ENCODE measurements at places on chromosomes 3 and 15. TPM values are rescaled to one million over a fixed set of nuclear protein-coding genes. Genes with fewer than 3 reads are reported as not detected.

CRYGS gene
- total RNA-seq, result 3.8 TPM

LRRK1 gene
- total RNA-seq, result 22.1 TPM

PSTPIP1 gene
- total RNA-seq, result not detected

LINGO1 gene
- total RNA-seq, result 0.32 TPM

DNA sequence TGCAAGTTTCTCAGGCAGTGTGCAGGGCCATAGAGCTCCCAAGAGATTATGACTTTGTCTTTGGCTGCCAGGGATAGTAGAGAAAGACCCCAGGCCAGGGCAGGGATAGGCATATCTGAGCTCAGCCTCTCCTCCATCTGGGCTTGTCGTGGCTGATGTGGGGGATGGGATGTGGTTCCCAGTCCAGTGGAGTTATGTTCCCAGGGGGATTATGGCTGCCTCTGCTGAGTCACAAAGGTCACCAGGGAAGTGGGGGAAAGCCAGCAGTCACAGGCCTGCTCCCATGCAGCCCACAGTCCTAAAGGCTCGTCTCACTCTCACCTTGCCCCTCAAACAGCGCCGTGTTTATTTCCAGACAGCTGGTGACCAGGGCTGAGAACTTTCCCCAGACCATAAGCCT, 354.9 kb downstream of the SI start:
- DNase-seq, result no peak
- no peaks in the 10 kb centered on the region for H3K27me3 ChIP-seq
- no peaks in the 10 kb centered on the region for H3K36me3 ChIP-seq
- H3K27ac ChIP-seq, result no peak overlapping the region

- no peak overlapping the region for H3K4me3 ChIP-seq
- no peaks in the 10 kb centered on the region for H3K36me3 ChIP-seq
- no peak for DNase-seq
- no peaks in the 10 kb centered on the region for H3K4me1 ChIP-seq
- no peak overlapping the region for H3K27ac ChIP-seq
Observed at GRCh38 chr3:151321526-151321925, 4.9 kb upstream of the GPR87 start.

DNA sequence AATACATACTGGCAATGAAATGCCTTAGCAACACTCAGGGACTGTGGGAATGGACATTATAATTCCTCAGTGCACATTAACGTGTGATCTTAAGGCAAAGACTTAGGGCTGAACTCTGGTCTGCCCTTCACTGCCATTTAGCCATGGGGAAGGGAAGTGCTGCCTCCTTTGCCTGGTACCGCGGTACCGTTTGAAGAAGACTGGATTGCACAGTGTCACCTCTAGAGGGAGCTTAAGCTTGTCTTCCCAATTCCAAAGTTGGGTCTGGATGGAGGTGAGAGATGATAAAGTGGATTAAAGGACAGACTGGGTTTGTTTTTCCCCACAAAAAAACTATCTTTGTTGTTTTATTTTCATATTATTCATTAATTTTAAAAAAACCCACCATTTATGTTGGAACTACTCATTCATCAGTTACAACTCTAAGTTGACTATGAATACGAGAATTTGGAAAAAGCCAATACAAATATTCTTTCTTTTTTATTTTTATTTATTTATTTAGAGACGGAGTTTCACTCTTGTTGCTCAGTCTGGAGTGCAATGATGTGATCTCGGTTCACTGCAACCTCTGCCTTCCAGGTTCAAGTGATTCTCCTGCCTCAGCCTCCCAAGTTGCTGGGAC, 60.0 kb upstream of the SYN2 start:
- no peak overlapping the region for H3K27ac ChIP-seq
- no peaks in the 10 kb centered on the region for H3K4me1 ChIP-seq
- peak; percentile 42 for DNase-seq
- no peaks in the 10 kb centered on the region for H3K36me3 ChIP-seq
- no peaks in the 10 kb centered on the region for H3K27me3 ChIP-seq
- no peak overlapping the region for H3K4me3 ChIP-seq

- H3K27me3 ChIP-seq, result no peaks in the 10 kb centered on the region
- no peak for DNase-seq
- peak overlapping the region; percentile 36 for H3K27ac ChIP-seq
- H3K36me3 ChIP-seq, result no peaks in the 10 kb centered on the region
Observed at GRCh38 chr3:172466553-172467130, 18.4 kb upstream of the GHSR start.

DNA sequence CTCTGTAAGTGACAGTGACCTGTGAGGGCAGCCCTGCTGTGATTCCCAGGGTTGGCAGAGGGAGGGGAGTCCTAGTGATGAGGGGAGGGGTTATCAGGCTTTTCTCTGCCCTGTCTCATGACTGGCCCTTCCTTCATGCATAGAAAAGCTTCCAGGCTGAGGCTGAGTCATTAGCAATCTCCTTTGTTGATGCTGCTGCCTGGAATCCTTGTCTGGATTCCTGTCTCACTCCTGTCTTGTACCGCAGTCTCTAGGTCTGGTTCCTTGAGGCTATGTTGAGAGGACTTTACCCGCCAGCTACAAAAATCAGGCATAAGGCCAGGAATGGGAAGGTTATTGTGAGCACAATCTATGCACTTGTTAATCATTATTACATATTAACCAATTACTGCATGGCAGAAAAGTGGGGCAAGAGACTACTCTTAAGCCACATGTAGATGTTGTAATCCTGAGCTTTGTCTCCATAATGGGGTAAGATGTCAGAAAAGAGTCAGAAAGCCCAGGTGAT, 7.2 kb downstream of the KLHL6 start:
- H3K36me3 ChIP-seq, result no peaks in the 10 kb centered on the region
- H3K27ac ChIP-seq, result peak overlapping the region; percentile 81
- peaks cover 32% of the 10 kb centered on the region for H3K4me1 ChIP-seq

DNA sequence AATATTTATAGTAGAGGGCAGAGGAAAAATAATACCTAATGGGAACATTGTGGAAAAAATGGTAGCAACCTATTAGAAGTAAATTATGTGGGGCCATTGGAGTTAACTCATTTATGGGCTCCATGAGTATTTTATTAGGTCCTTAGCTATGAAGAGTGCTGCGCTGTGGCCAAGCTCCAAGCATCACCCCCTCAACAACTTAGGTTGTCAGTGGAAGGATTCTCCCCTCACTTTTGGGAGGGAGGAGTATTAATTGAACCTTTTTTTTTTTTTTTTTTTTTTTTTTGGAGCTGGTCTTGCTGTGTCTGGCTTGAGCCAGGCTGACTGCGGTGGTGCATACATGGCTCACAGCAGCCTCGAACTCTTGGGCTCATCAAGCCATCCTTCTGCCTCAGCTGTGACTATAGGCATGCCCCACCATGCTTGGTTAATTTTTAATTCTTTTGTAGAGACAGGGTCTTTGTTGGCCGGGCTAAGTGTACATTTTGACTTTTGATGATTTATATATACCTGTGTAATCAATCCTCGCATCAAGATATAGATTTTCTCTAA, 45.2 kb downstream of the TRIM71 start:
- DNase-seq, result no peak
- no peaks in the 10 kb centered on the region for H3K36me3 ChIP-seq
- no peak overlapping the region for H3K27ac ChIP-seq
- H3K27me3 ChIP-seq, result peaks cover 2% of the 10 kb centered on the region

GRCh38 chr3:195587406-195587805, 3.7 kb upstream of the APOD start:
- DNase-seq, result no peak
- no peak overlapping the region for H3K4me3 ChIP-seq
- peaks cover 12% of the 10 kb centered on the region for H3K4me1 ChIP-seq
- H3K27me3 ChIP-seq, result peaks cover 6% of the 10 kb centered on the region
- H3K27ac ChIP-seq, result no peak overlapping the region

DNA sequence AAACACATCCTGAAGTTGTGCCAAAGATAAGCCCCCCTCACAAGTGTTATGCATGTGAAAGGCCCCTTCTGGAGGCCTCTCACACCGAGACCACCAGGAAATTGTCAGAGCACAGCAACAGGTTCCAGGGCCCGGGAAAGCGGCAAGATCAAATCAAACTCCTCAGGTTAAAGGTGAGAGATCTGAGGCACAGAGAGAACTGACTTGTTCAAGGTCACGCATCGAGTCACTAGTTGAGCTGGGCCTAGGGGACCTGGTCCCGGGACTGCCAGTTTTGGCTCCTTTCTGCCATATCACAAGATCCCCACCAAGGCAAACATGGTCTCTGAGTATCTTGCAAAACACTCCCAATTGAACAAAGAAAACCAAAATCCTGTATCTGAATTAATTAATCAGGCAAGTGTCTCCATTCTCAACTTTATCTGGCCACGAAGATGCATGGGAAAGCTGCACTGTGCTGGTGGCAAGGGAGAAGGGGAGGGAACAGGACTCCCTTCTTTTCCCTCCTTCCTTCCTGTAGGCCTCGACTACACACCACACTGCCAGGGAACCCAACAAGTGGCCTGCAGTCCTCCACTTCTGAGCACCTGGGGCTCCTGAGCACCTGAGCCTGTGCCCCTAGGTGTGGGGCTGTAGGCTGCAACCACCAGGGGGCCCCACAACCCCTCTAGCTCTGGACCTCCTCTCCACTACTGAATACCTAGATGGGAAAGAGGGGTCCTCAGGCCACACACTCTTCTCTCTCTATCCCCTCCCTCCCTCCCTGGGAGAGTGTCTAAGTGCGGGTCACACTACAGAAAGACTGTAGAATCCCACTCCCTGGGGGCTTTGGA, 37.3 kb downstream of the ANP32A start:
- H3K27ac ChIP-seq, result no peak overlapping the region
- H3K4me3 ChIP-seq, result no peak overlapping the region
- no peaks in the 10 kb centered on the region for H3K27me3 ChIP-seq
- peaks cover 12% of the 10 kb centered on the region for H3K36me3 ChIP-seq
- peak; percentile 32 for DNase-seq

DNA sequence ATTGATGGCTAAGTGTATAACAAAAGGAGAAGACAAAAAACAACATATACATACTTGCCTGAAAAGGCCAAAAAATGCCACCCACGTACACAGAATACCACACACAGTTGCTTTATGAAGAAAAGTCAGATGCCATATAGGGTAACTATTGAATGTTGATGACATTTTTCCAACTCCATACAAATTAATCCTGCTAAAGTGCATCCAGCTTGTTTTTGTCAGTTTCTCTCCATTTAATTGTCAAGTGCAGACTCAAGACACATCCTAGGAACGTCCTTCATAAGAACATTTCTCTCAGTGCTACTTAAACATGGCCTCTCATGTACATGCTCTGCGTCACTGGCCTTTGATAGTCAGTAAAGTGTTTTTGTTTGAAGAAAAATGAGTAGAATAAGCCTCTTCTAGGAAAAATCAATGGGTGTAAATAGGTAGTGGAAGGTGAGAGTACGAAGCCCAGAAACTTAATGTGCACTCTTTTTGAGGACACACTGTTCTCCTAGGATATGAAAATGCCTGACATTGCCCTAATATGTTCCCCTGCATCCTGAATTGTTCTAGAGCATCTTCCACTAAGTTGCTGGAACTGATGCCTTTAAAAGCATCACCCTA, 267.4 kb upstream of the ATP11B start:
- no peaks in the 10 kb centered on the region for H3K4me1 ChIP-seq
- no peaks in the 10 kb centered on the region for H3K27me3 ChIP-seq
- DNase-seq, result no peak
- no peaks in the 10 kb centered on the region for H3K36me3 ChIP-seq
- no peak overlapping the region for H3K27ac ChIP-seq
- no peak overlapping the region for H3K4me3 ChIP-seq

DNA sequence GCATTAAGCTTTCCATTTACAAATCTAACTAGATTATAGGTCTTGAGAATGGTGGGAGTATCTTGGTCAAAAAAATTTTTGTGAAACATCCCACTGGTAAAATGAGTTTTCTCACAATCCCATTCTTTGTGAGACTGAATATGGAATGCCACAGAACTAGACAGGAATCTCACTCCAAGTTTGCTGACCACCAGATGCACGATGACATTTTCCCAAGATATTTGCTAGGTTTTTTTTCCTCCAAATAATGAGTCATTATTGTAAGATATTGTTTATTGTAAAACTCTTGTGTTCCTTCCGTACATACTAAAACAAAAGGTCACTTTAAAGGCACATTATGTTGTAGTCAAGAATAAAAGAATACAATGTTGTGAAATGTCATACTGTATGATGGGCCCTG, 53.9 kb downstream of the COPS2 start:
- no peak overlapping the region for H3K27ac ChIP-seq
- peak; percentile 44 for DNase-seq
- H3K36me3 ChIP-seq, result peaks cover 5% of the 10 kb centered on the region
- H3K4me1 ChIP-seq, result peaks cover 5% of the 10 kb centered on the region

GRCh38 chr3:156694536-156694935, 20.1 kb downstream of the TIPARP start:
- H3K27me3 ChIP-seq, result no peaks in the 10 kb centered on the region
- H3K4me3 ChIP-seq, result no peak overlapping the region
- peaks cover 47% of the 10 kb centered on the region for H3K4me1 ChIP-seq
- H3K36me3 ChIP-seq, result peaks cover 9% of the 10 kb centered on the region
- peak overlapping the region; percentile 12 for H3K27ac ChIP-seq

DNA sequence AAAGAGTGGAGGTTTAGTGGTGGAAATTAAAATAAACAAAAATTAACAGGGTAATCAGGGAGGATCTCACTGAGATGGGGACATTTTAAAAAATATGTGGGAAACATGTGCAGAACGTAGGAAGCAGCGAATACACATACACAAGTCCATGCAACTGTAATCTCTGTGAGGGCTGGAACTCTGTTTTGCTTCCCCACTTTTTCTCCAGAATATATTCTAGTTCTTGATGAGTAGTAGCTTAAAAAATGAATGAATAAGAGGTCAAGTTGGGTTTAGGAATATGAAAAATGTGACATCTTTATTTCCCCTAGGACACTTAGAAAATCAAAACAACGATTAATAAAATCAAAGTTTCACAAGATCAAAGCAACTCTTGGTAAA, 312.2 kb upstream of the ZNF717 start:
- H3K27ac ChIP-seq, result no peak overlapping the region
- no peaks in the 10 kb centered on the region for H3K4me1 ChIP-seq
- no peak for DNase-seq
- no peak overlapping the region for H3K4me3 ChIP-seq

DNA sequence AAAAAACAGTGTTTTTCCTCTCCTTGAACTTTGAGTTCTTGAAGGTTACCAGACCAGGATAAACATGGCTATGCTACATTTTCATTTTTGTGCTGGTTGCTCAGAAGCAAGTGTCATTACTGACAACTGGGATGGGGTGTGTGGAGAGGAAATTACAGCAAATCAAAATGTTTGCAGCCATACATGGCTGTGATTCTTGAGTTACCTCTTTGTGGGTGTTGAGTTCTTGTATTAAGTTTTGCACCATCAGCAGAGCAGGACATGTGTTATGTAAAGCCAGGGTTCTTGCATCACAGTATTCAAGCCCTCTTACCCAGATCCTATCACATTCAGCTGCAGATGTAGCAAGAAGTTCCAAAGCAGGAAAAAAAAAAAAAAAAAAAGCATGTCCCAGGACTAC, 53.9 kb upstream of the ATOSA start:
- H3K4me3 ChIP-seq, result no peak overlapping the region
- H3K4me1 ChIP-seq, result peaks cover 34% of the 10 kb centered on the region
- no peaks in the 10 kb centered on the region for H3K27me3 ChIP-seq
- no peaks in the 10 kb centered on the region for H3K36me3 ChIP-seq
- DNase-seq, result no peak

DNA sequence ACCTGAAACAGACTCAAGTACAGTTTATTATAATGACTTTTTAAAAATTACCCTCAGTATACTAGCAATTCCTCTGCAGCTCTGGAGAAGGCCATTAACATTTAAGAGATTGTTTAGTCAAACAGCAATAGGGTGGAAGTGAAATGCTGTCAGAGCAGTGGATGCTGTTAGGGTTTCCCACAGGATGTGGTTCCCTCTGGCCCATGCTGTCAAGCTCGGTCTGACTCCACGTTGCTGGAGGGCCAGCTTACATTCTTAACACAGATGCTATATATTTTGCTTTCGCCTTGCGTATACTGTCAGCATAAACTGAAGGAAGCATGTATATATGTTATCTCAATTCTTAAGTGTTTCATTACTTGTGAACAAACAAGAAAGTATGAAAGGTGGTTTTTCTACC, 231.1 kb upstream of the COL8A1 start:
- no peaks in the 10 kb centered on the region for H3K36me3 ChIP-seq
- H3K4me3 ChIP-seq, result no peak overlapping the region
- H3K27me3 ChIP-seq, result no peaks in the 10 kb centered on the region
